GM12865 (cell line): ENCODE measurements at places on chromosomes 11 and 22.

- no peak for DNase-seq
Observed at GRCh38 chr11:1005928-1006327, 30.6 kb downstream of the MUC6 start.

DNA sequence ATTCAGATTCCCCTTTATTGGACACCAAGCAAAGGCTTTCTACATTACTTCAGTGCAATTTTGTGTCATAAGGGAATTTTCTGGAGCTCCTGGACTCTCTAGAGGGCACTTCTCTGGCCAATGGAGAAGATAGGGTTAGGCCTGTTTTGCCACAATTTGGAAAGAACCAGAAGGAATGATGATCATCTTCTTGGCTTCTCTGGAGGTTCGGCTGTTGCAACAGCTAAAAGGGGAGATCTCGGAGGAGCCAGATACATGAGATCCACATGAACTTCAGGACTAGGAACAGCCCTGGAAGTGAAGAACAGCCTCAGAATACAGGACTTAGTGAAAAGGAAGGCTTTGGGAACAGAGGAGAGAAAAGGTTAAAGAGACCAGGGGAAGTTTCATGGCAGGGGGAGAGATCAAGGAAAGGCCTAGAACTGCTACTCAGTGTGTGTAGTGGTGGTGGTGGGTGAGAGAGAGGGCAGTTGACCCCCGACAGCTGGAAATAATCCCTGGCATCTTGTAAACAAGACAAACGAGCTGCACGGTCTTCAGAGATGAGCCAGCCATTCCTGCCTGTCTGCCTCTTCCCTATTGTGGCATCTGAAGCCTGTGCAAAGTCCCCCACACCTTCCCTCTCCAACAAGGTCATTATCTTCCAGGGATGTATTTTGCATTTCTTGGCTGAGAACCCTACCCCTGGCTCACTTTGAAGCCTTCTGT, 83.8 kb downstream of the CCDC81 start:
- no peak for DNase-seq

DNA sequence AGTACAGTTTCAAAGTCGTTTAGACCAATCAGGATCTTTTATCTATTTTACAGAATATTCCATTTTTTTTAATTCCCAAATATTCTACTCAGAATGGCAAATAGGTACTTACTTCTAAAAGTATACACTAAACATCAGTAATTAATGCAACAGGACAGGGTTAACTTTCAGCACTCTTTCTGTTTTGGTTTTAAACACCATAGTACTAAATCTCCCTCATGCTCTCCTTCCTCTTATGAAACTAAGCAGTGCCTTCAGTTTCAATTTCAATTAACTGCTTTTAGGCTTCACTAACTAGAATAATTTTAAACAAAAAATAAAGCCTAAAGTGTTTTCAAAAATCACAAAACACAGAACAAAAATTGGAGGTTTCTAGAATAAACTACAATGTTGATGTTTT, 57.9 kb downstream of the NOX4 start:
- DNase-seq = no peak

DNA sequence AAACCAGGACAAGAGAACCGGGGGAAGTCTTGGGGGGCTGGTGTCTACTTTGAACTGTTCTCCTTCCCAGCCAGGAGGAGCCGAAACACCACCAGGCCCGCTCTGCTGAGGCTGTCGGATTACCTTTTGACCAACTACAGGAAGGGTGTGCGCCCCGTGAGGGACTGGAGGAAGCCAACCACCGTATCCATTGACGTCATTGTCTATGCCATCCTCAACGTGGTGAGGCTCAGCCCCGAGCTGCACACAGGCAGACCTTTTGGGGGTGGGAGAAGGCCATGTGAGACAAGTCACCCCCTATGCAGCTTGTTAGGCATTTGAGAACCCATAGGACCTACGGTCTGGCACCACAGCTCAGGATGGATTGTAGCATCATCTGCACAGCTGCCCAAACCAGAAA, 2.8 kb downstream of the HTR3A start:
- DNase-seq = no peak

- no peak for DNase-seq
Observed at GRCh38 chr11:2302896-2303626, 1.2 kb downstream of the TSPAN32 start.

DNA sequence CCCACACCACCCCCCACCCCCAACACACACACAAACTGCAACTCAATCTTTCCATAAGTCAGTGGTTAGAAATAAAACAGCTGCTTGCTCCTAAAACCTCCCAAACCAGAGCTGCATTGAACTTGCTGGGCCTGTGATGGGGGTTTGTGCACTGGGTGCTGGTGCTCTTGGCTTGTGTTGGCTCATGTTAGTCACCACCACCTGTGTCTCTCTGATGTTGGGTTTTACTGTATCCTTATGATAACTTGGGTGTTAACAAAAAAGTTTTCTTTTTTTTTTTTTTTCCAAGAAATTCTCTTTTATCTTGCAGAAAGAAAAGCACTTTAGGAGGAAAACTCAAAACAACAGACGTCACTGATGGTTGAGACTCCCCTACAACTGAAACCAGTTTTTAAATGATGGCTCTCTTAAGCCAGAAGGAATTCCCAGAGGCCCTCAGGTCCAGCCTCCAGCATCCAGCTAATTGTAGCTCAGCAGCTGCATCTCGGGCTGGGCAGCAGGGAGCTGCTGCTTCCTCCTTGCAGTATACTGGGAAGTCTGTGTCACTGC, 79.9 kb upstream of the DRD2 start:
- DNase-seq = no peak

- DNase-seq = no peak
Observed at GRCh38 chr11:92702805-92703448, 266.5 kb upstream of the MTNR1B start.

- DNase-seq = no peak
Observed at GRCh38 chr22:47114813-47115517, 352.5 kb downstream of the TBC1D22A start.

DNA sequence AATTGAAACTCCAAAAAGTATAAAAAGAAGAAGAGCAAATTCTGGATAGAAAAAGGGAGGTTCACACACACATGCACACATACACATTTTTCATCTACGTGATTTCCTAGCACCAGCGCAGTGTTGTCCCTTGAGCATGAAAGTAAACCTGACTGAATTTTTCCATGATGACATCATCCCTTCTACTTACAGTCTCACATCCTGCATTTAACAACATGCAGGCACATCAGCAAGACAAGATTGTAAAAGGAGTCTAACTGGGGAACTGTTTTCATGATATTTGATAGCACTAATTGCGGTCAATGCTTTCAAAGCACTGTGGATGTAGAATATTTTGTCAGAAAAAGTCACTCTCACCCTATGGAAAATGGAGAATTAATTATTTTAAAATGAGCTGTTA, 36.6 kb downstream of the GAS2 start:
- no peak for DNase-seq

DNA sequence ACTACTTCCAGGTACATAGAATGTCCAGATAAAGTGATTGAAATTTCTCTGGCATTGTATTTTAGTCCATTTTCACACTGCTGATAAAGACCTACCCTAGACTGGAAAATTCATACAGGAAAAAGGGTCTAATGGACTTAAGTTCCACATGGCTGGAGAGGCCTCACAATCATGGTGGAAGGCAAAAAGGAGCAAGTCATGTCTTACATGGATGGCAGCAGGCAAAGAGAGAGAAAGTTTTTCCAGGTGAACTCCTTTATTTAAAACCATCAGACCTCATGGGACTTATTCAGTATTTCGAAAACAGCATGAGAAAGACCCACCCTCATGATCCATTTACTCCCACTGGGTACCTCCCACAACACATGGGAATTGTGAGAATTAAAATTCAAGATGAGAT, 1359.7 kb upstream of the RAG2 start:
- no peak for DNase-seq

DNA sequence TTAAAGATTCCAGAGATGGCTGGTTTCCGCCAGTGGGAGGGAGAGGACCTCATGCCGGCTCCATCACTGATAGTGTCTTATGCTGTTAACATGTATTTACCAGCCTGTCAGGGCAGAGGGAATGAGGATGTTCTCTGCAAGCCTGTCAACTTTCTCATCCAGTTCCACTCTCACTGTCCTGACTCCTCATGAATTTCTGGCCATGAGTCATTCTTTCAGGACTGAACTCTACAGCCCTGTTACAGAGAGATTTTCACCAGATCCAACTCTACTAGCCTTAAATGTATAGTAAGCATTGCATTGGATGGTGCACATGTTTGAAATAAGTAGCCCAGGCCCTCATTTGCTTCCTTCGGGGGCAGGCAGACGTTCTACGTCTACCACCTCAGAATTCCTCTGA, 387.7 kb downstream of the TMEM135 start:
- no peak for DNase-seq

- DNase-seq = no peak
Observed at GRCh38 chr11:16217631-16218030, 138.7 kb downstream of the SOX6 start.

- no peak for DNase-seq
Observed at GRCh38 chr11:95257456-95257971, 26.5 kb upstream of the SESN3 start.

- DNase-seq = peak; percentile 21
Observed at GRCh38 chr11:124930799-124931198, 5.0 kb downstream of the HEPACAM start.

GRCh38 chr11:14905104-14906033, 13.3 kb upstream of the CYP2R1 start:
- DNase-seq = peak; percentile 90

DNA sequence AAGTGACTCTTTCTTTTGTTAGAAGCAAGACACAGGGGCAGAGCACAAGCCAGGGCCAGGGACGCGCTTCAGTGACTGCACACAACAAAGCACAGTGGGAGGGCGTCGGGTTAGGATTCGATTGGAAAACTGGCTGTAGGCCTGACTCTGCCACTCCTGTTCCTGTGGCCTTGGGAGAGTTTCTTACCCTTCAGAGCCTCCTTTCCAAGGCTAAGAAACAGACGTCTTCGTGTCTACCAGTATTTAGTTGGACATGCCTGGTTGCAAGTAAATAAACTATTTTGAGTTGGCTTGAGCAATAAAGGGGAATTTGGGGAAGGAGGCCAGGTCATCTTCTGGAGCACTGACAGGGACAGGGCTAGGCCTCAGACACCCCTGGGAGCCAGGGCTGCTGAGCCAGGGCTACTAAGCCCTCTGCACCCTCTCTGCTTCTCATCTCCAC, 549.1 kb downstream of the INSC start:
- no peak for DNase-seq

GRCh38 chr11:66126808-66127555, 56.9 kb downstream of the PACS1 start:
- peak; percentile 84 for DNase-seq

- no peak for DNase-seq
Observed at GRCh38 chr11:78451371-78452150, 33.9 kb upstream of the GAB2 start.

GRCh38 chr11:44005063-44005701, 42.6 kb upstream of the ACCSL start:
- DNase-seq = no peak

- DNase-seq = no peak
Observed at GRCh38 chr11:44840085-44840478, 110.6 kb downstream of the TP53I11 start.

DNA sequence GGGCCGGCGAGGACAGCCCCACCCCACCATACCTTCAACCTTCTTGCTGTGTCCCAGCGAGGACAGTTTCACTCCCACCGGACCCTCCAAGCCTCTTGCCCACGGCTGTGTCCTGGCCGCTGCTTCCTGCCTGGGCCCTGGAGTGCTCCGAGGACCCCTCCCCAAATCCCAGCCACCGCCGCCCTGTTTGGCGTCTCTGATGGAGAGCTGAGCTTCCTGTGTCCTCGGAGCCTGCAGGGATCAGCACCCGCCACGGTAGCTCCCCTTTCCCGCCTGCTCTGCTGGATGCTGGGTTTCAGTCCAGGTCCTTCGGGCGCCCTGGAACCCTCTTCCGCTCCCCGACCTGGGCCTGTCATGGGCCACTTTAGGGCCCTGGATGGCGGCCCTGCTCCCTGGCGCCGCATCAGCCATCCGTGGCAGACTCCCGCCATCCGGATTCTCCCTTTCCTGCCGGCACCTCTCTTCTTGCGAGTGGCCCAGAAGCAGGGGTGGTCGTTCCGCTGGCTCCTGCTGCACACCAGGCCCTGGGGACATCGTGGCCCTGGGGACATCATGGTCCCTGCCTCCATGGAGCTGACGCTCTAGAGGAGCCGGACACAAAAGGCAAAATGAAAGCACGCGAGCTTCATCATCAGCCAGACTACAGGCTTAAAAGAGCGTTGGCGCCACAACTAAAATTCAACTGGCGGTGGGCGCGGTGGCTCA, 34.3 kb upstream of the GAL start:
- DNase-seq = no peak

- no peak for DNase-seq
Observed at GRCh38 chr11:111652184-111652583, 49.9 kb downstream of the SIK2 start.

DNA sequence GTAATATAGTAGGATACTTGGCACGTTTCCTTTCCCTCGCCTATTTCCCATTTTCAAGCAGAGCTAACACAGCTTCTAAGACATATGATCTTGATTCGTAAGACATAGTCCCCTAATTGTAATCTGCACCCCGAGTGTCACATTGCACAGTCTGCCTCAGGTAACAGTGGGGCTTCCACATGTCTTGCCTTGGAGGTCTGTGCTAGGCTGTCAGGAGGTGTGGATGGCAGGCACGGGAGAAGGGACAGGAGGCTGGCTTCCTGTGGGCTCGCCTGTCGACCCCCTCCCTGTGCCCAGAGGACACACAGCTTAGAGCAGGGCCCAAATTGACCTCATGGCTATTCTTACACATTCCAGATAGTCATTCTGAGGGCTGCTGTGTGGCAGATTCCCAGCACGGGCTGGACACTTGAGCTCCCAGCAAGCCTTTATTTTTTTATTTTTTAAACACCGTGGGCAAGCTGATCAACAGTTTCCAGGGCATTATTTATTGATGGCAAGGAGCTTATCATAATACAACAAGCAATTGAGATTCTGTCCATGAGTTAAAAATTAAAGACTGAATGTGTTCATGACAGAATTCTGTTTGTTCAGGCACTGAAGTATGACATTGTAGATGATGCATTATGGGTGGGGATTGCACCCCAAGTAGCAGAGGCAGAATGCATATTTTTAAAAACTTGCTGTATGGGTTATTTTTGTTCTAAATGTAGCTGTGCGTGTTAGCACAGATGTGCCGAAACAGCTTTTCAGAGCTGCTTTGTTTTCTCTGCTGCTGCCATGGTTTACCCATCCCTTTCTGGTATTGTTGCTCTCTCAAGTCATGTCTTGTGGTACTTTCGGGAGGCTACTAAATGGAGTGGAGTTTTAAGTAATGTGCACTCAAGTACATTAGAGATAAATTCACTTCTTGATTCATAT, 113.0 kb downstream of the ATXN10 start:
- peak; percentile 37 for DNase-seq

GRCh38 chr11:90593099-90593498, 370.2 kb upstream of the CHORDC1 start:
- DNase-seq = no peak

- peak; percentile 47 for DNase-seq
Observed at GRCh38 chr11:86938900-86939880, 16.0 kb downstream of the FZD4 start.

GRCh38 chr22:37139762-37140161, 10.0 kb downstream of the IL2RB start:
- DNase-seq = peak; percentile 45

GRCh38 chr11:100031973-100032372, 655.1 kb upstream of the ARHGAP42 start:
- no peak for DNase-seq
